ENCODE measurements at places on chromosomes 4 and X.

DNA sequence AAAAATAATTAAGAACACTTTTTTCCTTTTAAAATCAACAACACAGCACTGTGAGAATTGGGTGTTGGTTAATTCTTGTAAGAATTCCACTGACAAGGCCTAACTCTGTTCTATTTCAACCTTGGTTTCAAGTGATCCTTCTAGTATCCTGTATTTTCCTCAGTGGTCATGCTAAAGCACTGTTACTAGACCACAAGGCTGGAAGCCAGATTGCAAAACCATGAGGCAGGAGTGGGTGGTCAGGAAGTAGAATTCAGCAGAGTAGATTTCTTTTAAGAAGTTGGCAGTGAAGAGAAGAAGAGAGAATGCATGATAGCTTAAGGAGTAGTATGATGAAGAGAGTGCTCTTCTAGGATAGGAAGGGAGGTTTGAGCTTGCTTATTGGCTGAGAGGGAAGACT lies 71.6 kb upstream of the LEF1 start:
- no peak for DNase-seq

- DNase-seq, result no peak
Measured at GRCh38 chr4:95077864-95078263, 320.1 kb downstream of the BMPR1B start.

DNA sequence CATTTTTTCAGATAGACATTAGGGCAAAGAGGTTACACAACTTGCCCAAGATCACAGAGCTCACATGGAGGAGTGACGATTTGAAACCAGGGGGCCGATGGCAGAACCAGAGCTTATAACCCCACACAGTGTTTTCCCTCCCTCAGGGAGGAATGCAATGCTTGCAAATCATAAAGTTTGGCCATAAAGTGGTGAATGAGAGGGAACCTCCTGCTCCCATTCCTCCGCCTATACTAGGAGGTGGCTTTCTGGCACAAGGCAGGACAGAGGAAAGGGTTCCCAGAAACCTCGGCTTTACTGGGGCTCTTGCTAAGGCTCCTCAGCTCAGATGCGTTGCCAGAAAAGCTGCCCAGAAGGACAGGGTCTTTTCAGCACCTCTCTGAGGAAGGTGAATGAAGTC lies 19.3 kb downstream of the TMEM154 start:
- no peak for DNase-seq

GRCh38 chr4:108622022-108622421 lies 1.6 kb downstream of the RPL34 start:
- DNase-seq, result no peak

DNA sequence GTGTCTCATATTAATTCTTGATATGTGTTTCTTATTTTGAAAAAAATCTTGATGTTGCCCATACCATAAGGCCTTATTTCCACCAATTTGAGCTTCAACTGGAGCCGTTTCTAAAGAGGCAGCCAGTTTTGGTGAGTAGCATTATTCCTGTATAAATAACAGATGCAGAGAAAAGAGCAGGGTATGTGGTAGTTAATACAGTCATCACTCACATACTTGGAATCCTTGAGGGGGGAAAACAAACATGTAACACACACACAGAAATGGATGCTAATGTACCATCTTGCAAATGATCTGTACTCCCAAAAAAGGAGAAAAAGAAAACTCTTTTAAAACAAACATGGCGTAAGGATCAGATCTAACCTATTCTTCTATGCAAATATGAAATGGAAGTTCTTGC lies 389.7 kb downstream of the GPM6A start:
- DNase-seq, result no peak

- no peak for DNase-seq
Measured at GRCh38 chrX:3262901-3263300, 83.6 kb downstream of the MXRA5 start.

DNA sequence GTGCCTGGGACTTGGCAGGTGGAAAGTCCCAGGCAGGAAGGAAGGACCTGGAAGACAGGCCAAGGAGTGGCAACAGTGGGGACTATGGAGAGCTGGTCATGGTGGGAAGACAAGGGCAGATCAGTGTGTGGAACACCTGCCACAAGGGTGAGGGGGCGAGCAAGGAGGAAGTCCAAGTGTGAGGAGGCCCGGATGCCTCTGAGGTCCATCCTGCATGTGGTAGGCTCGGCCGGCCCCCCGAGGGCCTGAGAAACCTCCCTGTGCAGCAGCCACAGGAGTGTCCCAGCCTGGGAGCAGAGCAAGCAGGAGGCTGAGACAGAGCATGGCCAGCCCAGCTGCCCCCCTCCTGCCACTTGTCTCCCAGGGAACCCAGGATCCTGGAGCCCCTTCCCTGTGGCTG lies 40.5 kb upstream of the PSAPL1 start:
- DNase-seq, result no peak

GRCh38 chr4:81550388-81550859 lies 78.7 kb upstream of the RASGEF1B start:
- no peak for DNase-seq

GRCh38 chrX:7286168-7286837 lies 138.3 kb upstream of the PUDP start:
- DNase-seq, result no peak

DNA sequence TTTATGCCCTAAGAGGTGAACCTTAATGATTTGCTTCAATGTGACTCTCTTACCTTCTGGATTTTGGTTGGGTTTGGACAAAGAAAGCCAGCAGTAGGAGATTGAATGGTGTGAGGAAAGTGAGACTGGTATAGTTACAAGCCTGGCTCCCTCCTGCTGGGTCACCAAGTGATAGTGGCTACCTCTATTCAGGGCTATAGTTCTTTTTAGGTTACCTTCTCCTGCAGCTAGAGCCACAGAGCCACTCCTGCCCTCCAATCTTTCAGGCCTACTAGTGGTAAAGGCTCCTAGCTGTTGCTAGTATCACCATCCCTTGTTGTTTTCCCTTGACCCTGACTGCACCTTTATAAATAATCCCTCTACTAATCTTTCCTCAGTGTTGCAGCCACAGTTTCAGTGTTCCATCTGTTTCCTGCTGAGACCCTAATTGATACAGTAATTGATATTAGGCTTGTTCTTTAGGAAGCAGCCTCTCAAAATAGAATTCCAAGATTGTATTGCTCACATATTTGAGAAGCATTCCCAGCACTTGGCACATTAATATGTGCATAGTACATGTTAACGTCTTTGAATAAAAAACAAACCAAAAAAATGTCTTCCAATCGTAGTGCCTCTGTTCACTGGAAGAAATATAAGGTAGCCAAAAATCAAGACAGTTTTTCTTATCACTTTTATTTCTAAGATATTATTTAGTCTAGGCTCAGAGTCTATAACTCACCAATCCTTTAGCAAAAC lies 82.3 kb downstream of the SRPX start:
- DNase-seq, result no peak

DNA sequence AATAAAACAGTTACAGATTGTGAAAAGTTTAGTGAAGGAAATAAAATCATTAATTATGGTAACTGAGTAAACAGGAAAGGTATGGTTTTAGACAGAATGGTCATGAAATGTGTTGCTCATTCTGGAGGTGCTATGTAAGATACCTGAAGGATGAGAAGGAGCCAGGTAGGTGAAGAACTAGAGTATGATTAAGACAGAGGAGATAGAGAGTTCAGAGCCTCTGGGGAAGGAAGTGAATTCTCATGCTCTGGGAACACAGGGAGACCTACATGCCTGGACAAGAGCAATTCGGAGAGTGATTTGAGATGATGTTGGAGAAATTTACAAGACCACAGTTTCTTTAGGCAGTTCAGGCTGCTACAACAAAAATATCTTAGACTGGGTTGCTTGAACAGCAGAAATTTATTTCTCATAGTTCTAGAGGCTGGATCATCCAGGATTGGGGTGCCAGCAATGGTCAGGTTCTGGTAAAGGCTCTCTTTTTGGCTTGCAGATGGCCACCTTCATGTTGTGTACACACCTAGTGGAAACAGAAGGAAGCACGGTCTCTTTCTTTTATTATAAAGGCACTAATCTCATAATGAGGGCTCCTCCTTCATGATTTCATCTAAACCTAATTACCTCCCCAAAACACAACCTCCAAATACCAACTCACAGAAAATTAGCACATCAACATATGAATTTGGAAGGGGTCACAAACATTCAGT lies 1416.1 kb downstream of the PCDH7 start:
- no peak for DNase-seq

DNA sequence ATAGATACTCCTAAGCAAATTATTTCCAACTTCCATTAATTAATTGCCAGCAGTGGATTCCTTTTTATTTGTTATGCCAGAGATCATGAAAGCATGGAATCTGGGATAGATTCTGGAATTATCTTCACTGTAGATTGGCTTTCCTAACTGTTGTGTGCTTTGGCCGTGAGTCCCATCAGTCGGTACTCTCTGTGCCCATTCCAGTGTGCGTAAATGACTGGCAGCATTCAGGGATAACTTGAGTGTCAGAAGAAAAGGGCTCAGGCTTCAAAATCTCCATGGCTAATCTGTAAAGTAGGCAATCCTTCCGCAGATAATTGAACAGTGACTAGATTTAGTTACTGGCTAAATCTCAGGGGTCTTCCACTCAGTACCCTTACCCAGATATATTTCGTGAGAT lies 76.8 kb upstream of the TMEM164 start:
- DNase-seq, result no peak

- no peak for DNase-seq
Measured at GRCh38 chr4:55181010-55182005, 55.9 kb upstream of the KDR start.

DNA sequence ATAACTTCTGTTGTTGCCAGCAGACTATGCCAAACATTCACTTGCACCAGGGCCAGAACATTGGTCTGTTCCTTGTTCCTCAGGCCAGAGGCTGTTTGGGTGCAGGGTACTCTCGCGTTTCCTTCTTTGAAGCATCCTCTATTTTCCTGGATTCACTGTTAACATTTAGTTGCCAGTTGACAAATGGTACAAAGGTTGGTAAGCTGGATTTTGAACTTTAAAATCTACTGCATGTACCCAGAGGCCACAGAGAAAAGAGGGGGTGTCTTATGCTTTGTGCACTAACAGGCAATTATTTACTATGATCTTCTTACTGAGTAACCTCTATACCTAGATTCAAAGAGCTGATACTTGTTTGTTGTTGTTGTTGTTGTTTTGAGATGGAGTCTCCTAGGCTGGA lies 12.8 kb upstream of the SAT1 start:
- DNase-seq, result no peak

GRCh38 chr4:58214376-58214775 lies 1104.2 kb upstream of the IGFBP7 start:
- no peak for DNase-seq

- no peak for DNase-seq
Measured at GRCh38 chrX:13463608-13464007, 105.8 kb upstream of the EGFL6 start.

GRCh38 chr4:141560056-141560455 lies 76.3 kb upstream of the IL15 start:
- no peak for DNase-seq

DNA sequence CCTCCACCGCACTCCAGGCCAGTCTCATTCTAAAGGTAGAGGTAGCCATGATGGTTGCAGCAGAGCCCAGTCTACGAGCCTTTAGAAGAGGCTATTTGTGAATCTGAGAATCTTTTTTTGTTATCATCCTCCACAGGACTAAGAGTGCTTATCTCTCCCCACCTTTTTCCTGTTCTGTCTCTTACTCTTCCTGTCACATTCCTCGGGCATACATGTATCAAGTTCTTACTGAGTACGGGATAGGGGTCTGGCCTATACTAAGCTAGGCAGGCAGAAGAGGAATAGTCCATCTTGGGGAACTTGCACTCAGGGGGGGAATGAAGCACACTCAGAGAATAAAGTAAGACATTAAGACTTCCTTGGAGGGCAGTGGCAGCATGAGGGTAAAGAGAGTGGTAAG lies 25.7 kb downstream of the LAS1L start:
- no peak for DNase-seq

- no peak for DNase-seq
Measured at GRCh38 chrX:146224442-146224841, 406.8 kb downstream of the SLITRK2 start.

DNA sequence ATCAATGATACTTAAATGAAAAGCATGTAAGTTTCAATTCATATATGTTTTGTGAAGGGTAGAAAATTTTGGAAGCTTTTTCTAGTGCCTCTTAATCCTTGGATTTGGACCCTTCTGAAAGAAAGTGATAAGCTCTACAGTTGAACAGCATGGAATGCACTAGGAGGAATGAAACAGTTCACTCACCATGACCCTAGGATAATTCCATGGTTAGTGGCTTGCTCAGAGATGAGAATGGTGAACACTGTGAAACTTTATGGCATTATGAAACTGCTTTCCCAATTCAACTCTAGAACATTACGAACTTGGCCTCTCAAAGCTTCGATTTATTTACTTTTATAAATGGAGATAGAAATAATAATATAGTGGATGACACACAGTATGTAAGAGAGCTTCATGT lies 88.9 kb upstream of the FAT4 start:
- DNase-seq, result no peak
